ENCODE measurements at places on chromosomes 11 and 22. TPM values are rescaled to one million over a fixed set of nuclear protein-coding genes. Genes with fewer than 3 reads are reported as not detected.
A peak's percentile ranks its signal among the peaks of the same experiment; 100 is the strongest.

DNA sequence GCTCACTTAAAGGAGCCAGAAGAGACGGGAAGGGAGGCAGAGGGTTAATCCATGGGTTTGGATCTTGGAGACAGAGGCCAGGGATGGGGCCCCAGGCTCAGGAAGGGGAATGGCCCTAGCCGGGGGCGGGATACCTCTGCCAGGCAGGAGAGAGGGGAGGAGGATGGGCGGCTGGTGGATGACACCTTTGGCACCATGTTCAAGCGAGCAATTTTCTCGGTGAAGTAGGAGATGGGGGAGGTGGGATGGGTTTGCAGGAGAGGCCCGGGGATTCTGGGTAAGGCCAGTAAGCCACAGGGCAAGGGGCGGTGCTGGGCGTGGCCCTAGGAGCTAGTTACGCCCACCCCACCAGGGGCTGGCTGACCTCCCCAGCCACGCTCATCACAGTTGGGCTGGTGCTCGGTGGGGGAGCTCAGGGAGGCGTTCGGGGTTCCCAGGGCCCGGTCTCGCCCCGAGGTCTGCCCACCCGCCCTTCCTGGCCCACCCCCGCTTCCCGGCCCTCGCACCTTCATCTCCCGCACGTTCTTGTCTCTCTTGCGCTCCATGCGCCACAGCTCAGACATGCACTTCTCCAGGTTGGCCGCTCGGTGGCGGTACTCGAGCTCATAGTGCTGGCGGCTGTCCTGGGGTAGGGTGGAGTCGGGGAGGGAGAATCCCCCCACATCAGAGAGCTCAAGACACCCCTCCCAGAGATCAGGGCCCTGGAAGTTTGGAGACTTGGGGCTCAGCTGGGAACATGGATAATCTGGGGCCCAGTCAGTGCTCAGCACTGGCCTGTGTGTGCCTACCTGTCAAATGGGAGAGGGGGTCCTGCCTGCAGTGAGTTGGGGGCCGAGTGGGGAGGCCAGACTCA is 12.7 kb downstream of the BAIAP2L2 start:
- no peak overlapping the region for H3K4me3 ChIP-seq
- peaks cover 9% of the 10 kb centered on the region for H3K4me1 ChIP-seq
- H3K36me3 ChIP-seq, result no peaks in the 10 kb centered on the region

GRCh38 chr11:15629690-15630321 is 515.1 kb downstream of the INSC start:
- no peak overlapping the region for H3K27ac ChIP-seq
- H3K36me3 ChIP-seq, result no peaks in the 10 kb centered on the region
- H3K4me3 ChIP-seq, result no peak overlapping the region
- H3K27me3 ChIP-seq, result no peaks in the 10 kb centered on the region

DNA sequence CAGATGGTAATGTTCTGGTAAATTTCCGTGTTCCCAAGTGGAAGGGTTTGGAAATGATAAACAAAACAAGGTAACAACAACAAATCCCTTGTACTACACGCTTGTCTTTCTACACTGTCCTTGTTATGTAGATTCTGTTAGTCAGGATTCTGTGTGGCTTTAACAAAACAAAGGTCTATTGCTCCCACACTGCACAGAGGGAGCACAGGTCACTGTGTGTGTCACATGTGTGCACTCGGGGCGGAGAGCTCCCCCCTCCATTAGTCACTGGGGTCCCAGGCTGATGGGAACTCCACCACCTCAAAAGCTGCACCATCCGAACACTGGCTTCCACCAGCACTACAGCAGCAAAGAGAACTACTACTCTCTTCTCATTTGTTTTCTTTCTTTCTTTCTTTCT is 227.9 kb downstream of the NTM start:
- peaks cover 12% of the 10 kb centered on the region for H3K4me1 ChIP-seq
- DNase-seq, result no peak
- H3K36me3 ChIP-seq, result no peaks in the 10 kb centered on the region

DNA sequence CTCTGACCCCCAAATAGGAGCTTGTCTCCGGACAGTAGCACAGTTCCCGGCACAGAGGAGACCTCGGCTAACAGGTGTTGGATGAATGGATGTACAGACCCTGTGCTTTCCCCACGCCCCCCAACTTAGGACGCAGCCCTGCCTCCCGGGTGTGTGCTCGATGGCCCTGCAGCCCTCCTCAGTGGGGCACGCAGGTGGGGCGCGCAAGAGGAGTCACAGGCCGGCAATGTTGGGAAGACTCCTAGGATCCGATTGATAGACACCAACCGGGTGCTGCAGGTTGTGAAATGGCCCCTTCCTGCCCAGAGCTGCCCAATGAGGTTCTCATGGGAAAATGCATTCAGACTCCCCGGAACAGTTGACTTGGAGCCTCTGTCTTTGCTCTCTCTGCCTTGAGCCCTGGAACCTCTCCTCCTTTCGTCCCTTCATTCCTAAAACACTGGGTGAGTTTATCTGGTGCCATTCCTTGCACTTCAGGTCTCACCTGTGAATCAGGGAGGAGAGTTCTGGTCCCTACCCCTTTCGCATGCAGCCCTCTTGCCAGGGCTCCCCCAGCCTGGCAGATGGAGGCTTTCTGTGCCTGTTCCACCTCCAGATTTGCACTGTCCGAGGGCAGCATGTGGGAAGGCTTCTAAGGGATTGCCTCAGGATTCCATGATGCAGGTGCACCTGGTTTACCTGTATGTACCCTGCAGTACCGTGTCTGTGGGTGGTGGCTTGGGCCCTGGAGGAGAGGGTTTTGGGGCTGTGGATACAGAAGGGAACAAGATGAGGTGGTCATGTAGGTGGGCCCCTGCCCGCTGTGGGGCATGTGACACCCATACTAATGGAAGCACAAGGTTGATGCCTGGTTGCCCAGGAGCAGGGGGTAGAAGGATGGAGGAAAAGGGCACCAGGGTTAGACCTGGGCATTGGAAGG is 1.2 kb downstream of the MICALL1 start:
- peaks cover 12% of the 10 kb centered on the region for H3K36me3 ChIP-seq
- DNase-seq, result peak; percentile 21
- peaks cover 59% of the 10 kb centered on the region for H3K4me1 ChIP-seq
- peaks cover 4% of the 10 kb centered on the region for H3K27me3 ChIP-seq
- peak overlapping the region; percentile 83 for H3K27ac ChIP-seq

- no peaks in the 10 kb centered on the region for H3K4me1 ChIP-seq
- no peak for DNase-seq
- no peak overlapping the region for H3K27ac ChIP-seq
- H3K36me3 ChIP-seq, result no peaks in the 10 kb centered on the region
- no peaks in the 10 kb centered on the region for H3K27me3 ChIP-seq
Observed at GRCh38 chr11:1232021-1232882, 9.4 kb downstream of the MUC5B start.

DNA sequence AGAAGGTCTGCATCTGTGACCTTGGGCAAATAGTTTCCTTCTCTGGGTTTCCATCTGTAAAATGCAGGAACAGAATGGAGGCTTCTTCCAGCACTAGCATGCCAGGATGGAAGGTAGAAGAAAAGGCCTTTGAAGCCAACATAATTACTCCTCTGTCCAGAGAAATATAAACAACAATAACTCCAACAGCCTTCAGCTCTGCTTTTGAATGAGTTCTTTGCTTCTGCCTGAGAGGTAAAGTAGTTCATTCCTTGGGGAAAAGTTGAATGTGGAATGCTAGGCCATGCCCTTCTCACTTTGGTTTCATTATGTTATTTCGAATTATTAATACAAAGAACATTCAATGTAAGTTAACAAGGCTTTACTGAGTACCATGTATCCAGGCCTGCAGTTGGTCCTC is 61.2 kb upstream of the BLID start:
- peak overlapping the region; percentile 91 for H3K27ac ChIP-seq
- peaks cover 86% of the 10 kb centered on the region for H3K4me1 ChIP-seq
- H3K36me3 ChIP-seq, result peaks cover 84% of the 10 kb centered on the region
- no peaks in the 10 kb centered on the region for H3K27me3 ChIP-seq

DNA sequence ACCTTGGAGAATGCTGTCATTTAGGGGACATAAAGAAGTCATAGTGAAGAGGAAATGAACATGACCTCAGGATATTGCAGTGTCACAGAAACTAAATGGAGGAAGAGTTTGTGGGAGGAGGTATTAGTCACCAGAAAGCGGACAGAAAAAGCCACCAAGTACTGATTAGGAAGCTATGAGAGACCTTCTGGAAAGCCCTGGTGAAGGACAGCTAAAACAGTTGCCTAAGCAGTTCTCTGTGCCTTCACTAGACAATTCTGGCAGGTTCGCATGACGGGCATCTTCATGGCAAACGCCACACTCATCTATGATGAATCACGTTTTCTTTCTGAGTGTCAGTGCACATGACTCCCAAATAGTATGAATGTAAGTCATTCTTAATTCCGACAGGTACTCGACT is 325.8 kb downstream of the C11orf87 start:
- H3K27ac ChIP-seq, result no peak overlapping the region
- no peaks in the 10 kb centered on the region for H3K36me3 ChIP-seq
- no peak for DNase-seq

DNA sequence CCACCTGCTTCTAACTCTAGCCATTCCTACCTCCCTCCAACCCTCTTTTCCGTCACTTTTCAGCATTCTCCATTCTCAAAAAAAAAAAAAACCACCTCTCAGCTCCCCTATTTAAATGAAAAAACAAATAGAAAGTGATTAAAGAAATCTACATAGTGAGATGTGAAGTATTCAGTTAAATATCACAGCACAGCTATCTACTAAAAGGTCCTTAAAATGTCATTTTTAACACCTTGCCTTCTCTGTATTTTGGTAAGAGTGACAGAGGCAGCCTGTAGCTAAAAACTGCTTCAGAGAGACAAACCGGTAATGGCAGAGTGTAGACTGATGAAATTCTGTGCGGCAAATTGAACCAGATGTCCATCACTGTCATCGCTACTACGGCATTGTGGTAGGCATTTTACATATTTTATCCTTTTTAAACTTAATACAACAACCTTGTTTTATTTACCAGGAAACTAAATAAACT is 346 bp upstream of the ALG9 start:
- no peaks in the 10 kb centered on the region for H3K27me3 ChIP-seq
- H3K36me3 ChIP-seq, result peaks cover 15% of the 10 kb centered on the region
- H3K4me1 ChIP-seq, result peaks cover 19% of the 10 kb centered on the region
- H3K4me3 ChIP-seq, result peak overlapping the region; percentile 99
- no peak for DNase-seq
- H3K27ac ChIP-seq, result peak overlapping the region; percentile 70

DNA sequence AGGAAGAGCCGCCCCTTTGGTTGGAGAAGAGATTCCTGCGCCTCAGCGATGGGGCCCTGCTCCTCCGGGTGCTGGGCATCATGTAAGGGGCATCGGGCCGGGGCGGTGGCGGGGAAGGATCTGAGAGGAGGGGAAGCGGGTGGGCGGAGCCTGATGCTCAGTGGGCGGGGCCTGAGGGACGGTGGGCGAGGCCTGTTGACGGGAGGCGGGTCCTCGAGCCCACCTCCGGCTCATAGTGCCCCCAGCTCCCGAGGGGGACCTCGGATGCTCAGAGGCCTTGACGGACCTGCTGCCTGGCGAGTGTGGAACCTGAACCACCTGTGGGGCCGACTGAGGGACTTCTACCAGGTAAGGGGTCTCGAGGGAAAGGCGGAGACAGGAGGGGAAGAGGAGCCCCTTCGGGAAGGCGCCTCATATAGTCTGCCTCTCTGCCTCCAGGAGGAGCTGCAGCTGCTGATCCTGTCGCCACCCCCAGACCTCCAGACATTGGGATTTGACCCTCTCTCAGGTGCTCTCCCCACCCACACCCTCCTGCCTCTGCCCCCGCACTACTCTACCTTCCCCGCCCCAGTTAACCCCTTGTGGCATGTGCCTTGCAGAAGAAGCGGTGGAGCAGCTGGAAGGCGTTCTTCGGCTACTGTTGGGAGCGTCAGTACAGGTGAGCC is 799 bp downstream of the CCDC88B start:
- H3K4me1 ChIP-seq, result no peaks in the 10 kb centered on the region
- no peak overlapping the region for H3K4me3 ChIP-seq
- no peak for DNase-seq
- H3K27me3 ChIP-seq, result peaks cover 8% of the 10 kb centered on the region
- H3K36me3 ChIP-seq, result no peaks in the 10 kb centered on the region

GRCh38 chr11:33379947-33380346 is 122.8 kb downstream of the HIPK3 start:
- DNase-seq, result no peak
- H3K4me3 ChIP-seq, result no peak overlapping the region
- peaks cover 8% of the 10 kb centered on the region for H3K4me1 ChIP-seq
- H3K27ac ChIP-seq, result no peak overlapping the region
- H3K27me3 ChIP-seq, result no peaks in the 10 kb centered on the region
- H3K36me3 ChIP-seq, result peaks cover 14% of the 10 kb centered on the region

GRCh38 chr22:48402591-48403031 is 1425.1 kb downstream of the BRD1 start:
- H3K4me1 ChIP-seq, result no peaks in the 10 kb centered on the region
- no peak overlapping the region for H3K4me3 ChIP-seq
- H3K36me3 ChIP-seq, result peaks cover 12% of the 10 kb centered on the region

DNA sequence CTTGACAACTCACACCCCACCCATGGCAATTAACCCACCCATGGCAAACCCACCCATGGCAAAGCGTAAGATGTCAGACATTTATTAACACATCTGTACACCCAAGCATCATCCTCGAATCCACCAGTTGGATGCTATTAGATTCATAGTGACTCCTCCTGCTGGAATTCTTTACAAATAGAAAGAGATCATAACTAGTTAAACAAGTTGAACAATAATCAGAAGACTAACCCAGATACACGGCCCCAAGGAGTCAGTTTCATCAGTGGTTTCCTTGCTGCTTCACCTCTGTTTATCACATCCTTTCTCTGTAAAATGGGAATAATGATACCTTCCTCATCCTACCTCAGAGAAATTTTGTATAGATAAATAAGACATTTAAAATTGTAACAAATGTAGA is 5.1 kb downstream of the GTPBP1 start:
- H3K27ac ChIP-seq, result no peak overlapping the region
- H3K4me1 ChIP-seq, result peaks cover 59% of the 10 kb centered on the region
- no peaks in the 10 kb centered on the region for H3K27me3 ChIP-seq
- peaks cover 10% of the 10 kb centered on the region for H3K36me3 ChIP-seq
- H3K4me3 ChIP-seq, result no peak overlapping the region

GRCh38 chr22:36463783-36464184 is 17.7 kb downstream of the TXN2 start:
- H3K4me3 ChIP-seq, result no peak overlapping the region
- H3K36me3 ChIP-seq, result no peaks in the 10 kb centered on the region
- DNase-seq, result no peak
- no peak overlapping the region for H3K27ac ChIP-seq
- peaks cover 4% of the 10 kb centered on the region for H3K27me3 ChIP-seq

The ANKK1 gene
- not detected for total RNA-seq

The PDE3B gene
- not detected for total RNA-seq

The MS4A15 gene
- total RNA-seq, result not detected

The PRRG4 gene
- total RNA-seq, result not detected

The SCGB2A2 gene
- total RNA-seq, result not detected

The SYCE3 gene
- total RNA-seq, result not detected

Measured in HFFc6 (cell line).